Breast epithelium (tissue), 4 donors: ENCODE measurements at places on chromosomes 12 and 14. TPM values are rescaled to one million over a fixed set of nuclear protein-coding genes. Genes with fewer than 3 reads are reported as not detected.
A peak's percentile ranks its signal among the peaks of the same experiment; 100 is the strongest.

The PTGES3 gene
- total RNA-seq: 134 TPM

The SLC7A7 gene
- 17.4 TPM for total RNA-seq

The CACNA1C gene
- total RNA-seq: 11.8 TPM

The PPP1R36 gene
- 3.4 TPM for total RNA-seq

The RASSF8 gene
- total RNA-seq: 42.6 TPM

The MYRFL gene
- total RNA-seq: not detected

The CCDC196 gene
- total RNA-seq: not detected

The EGLN3 gene
- total RNA-seq: 3.2 TPM

The MYF6 gene
- not detected for total RNA-seq

The OLR1 gene
- total RNA-seq: not detected

DNA sequence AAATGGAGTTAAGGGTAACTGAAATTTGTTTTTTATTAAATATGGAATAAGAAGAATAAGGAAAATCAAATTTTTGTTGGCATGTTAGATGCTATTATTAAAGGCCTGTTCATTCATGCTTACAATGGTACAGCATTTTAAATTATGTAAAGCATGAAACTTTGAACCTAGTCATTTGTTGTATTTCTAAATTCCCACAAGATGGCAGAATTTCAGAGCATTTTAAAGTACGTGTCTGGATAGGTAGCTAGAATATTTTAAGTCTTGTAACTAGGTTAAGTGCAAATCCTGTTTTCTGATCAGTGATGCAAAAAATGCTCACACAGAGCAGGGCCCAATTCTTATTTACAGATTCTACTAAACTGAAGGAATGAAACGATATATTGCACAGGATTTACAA is 585.6 kb upstream of the MIS18BP1 start:
- no peak for DNase-seq

GRCh38 chr12:63930971-63931370 is 86.5 kb downstream of the SRGAP1 start:
- DNase-seq: no peak

DNA sequence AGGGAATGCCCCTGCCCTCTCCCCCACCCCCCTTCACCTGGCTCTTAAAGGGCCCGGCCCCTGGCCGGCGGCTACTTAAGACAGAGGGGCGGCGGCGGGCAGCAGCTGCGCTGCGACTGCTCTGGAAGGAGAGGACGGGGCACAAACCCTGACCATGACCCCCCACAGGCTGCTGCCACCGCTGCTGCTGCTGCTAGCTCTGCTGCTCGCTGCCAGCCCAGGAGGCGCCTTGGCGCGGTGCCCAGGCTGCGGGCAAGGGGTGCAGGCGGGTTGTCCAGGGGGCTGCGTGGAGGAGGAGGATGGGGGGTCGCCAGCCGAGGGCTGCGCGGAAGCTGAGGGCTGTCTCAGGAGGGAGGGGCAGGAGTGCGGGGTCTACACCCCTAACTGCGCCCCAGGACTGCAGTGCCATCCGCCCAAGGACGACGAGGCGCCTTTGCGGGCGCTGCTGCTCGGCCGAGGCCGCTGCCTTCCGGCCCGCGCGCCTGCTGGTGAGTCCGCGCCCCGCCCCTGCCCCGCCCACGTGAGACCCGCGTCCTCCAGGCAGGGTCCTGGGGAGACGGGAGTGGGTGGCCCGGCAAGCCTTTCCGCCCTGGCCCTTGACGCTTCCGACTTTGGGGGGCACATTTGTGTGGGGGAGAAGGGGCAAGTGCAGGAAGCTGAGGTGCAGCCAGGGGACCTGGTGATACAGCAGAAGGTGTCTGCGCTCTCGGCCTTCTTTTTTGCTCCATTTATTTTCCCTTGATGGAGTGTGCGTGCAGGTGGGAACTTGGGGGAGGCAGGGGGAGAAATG is at the start of gene IGFBP6:
IGFBP6 (plus strand) TSS at position 104 of the 790 bp plus-strand sequence; CDS start at position 155, 51 bp downstream.
- DNase-seq: no peak

- DNase-seq: no peak
These were observed 171.2 kb downstream of the MYRFL start for GRCh38 chr12:69996241-69996640.

DNA sequence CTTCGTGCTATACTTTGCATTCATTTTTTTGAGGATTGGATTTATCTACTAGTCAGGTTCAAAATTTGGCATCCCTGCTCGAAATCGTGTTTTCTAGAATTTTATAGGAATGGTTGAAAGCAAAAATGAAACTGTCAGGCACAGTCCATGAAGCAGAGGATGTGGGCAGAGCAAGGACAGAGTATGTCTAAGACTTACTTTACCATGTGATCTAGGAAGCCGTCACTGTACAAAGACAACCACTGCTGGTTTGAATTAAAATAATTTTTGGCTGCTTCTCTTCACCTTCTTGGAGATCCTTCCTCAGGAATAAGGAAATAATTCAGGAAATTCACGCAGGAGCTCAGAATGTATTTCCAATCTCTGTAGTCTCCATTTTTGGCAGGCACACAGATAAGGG is 31.6 kb upstream of the SGPP1 start:
- no peak for DNase-seq

- DNase-seq: peak; percentile 97
These were observed at the start of gene TBX3 for GRCh38 chr12:114684098-114684869. Gene TBX3 (minus strand): TSS chr12:114684175. CDS start chr12:114683200, 975 bp downstream.

DNA sequence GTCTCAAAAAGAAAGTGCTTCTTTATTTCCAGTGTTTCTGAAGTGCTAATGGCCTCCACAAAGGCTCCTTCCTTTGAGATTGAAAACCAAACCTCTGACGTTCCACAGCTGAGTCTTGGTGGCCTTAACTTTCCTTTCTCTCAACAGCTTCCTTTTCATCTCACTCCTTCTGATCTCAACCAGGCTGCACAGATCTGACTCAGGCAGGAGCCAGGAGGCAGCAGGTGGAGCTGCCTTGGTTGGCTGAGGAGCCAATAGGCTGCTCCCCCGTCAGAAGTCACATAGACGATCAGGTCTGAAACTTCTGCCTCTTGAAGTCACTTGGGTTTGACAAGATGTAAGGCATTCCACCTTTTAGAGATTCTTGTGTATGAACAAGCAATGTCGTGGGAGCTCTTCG is 9.1 kb upstream of the KCNA5 start:
- no peak for DNase-seq

DNA sequence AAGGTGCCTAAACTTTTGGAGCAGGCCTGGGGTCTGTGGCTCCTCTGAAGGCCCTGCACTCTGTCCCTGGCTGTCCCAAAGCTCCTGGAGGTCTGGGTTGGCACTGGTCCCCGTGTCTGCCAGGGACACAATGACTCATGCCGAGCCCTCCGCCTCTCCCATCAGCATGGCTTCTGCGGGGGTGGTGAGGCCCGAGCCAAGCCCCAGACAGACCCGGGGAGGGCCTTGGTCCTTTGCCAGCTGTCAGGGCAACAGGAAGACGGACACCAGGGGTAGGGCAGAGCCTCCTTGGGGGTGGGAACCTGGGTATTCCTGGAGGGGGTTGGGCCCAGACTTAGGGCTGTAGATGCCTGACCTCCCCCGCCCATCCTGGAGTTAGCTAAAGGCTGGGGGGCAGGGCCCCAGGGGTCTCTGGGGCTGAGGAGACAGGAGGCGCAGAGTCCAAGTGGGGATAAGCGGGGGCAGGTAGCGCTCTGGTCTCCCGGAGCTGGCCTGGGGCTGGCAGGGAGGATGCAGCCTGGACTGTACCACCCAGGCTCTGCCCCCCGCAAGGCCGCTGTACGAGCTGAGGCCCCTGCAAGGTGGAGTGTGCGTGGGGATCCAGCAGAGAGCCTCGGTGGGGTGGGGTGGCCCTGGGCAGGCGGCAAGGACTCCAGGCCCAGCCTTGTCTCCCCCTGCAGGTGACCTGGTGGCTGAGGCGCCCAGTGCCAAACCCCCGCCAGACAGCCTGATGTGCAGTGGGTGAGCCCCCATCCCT is 16.4 kb upstream of the PUS1 start:
- DNase-seq: no peak

DNA sequence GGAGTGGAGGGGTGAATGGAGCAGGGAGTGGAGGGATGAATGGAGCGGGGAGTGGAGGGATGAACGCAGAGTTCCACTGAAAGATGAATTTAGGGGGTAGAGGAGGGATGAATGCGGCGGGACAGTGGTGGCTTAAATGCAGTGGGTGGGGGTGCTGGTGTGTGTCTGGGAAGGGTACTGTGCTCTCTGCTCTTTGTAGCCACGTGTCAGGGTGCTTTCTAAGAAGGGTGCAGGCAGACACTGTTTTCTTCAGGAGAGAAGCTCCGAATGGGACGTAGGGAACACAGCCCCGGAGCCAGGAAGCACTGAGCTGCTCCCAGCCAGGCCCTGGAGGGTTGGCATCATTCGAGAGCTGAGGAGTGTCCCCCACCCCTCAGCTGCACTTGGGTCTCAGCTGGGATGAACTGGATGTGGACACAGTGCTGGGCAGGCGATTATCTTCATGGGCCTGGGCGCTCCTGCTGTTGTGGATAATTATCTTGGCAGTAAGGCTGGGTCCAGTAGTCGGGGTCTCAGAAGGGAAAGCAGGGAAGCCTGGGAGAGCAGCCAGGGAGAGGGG is 9.5 kb upstream of the CEP170B start:
- DNase-seq: peak; percentile 47

GRCh38 chr14:21860172-21860571 is 186.6 kb upstream of the OR4E1 start:
- no peak for DNase-seq

DNA sequence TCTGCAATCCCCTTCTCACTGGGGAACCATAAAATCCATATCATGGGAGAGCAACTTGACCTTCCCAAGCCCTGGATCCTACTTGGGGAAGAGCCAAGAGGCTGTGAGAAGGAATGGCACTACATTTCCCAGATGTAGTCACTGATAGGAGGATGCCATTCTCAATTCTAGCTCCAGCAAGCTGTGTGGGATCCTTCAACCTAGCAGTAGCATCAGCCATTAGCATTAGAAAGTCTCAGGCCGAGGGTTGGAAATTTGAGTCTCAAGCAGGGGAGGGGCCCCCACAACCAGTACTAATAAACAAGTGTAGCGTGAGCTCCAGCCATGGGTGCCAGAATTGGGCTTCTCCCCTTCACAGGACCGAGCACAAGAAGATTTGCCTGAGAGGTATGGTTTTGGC is 84.3 kb upstream of the NELL2 start:
- DNase-seq: no peak

DNA sequence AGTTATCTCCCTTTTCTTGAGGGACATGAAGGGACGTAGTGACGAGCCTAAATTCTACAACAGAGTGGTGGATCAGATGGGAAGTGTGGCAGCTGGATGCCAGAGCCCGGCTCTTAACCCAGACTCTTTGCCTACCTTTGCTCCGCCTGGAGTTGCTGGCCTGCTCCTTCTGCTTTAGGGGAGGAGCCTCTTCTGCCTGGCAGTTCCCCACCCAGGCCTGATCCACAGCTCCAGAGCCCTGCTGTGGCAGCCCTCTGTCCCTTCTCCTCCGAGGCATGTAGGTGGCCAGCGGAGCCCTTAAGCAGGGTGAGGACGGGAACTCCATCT is 2.3 kb upstream of the PRPH start:
- no peak for DNase-seq

DNA sequence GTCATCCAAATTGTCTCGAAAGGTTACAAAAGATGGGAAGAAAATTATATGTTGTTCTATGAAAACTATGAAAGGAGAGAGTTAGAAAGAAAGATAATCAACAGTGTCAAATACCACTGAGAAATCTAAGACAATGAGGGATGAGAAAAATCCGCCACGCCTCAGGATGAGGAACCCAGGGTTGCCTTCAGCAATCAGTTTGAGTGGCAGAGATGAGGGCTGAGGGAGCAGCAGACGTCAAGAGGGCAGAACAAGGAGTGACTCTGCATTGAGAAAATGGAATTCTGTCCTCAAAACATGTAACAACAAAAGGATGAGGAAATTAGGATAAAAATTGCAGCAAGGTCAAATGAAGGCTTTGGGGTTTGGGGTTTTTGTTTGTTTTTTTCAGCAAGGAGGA is 18.3 kb upstream of the OXA1L start:
- no peak for DNase-seq

DNA sequence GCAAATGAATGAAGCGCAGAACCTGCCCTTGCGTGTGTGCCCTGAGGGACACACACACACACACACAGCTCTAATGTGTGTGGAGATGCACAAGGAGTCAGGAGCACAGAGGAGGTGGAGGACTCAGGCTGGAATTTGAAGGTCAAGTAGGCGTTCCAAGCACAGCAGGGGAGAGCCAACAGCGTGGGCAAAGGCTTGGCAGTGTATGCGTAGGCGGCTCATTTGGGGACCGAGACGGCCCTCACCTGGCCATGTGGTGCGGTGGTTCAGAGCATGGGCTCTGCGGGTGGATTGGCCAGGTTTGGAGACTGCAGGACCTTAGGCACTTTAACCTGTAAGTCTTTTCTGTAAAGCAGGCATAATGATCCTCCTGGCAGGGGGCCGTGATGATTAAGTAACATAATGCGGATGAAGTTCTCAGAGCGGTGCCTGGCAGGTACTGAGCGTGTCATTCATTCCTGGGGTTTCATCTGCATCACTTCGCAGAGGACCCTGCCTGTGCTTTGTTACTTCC is 69.5 kb upstream of the SLC24A4 start:
- DNase-seq: no peak

- DNase-seq: no peak
These were observed 211.7 kb downstream of the DPF3 start for GRCh38 chr14:72682188-72682587.

DNA sequence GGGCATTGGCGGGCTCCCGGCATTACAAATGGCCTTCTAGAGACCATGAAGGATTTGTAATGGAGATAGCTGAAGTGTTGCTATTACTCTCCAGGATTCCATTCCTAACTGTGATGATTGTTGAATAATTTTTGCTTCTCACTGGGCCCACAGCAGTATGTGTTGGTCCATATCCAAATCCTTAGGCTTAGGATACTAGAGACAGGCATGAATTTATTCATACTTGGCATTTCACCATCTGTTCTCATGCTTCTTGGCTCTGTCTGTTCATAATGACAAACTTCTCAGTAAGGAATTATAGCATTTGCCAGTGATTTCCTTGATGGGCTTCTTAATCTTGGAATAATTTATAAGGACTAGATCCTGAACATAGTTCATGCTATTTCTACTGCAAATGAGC is 832.9 kb downstream of the C12orf50 start:
- no peak for DNase-seq

GRCh38 chr12:92143258-92143657 is 2.4 kb downstream of the BTG1 start:
- DNase-seq: no peak

DNA sequence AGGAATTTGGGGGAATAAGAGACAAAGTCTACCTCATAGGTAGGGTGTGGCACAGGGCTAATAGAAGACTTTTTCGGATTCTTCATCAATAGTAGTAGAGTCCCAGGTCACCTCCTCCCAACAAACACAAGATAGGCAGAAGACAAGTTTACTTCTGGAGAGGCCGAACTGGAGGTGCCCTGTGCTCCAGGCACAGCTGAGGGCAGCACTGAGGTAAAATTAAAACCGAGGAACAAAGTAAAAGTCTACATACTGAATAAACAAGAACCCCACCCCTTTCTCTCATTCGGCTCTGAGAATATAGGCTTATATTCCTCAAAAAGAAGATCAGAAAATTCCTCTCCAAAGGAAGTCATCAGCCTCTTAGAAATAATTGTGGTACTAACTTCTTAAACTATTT is 161.5 kb downstream of the SEC23A start:
- no peak for DNase-seq

GRCh38 chr14:63843796-63844195 is 9.0 kb upstream of the SYNE2 start:
- no peak for DNase-seq
